ENCODE measurements at places on chromosomes 1 and 21. TPM values are rescaled to one million over a fixed set of nuclear protein-coding genes. Genes with fewer than 3 reads are reported as not detected.

The OPTC gene
- total RNA-seq, result not detected

The CYB5RL gene
- 5.5 TPM for total RNA-seq

The SH2D5 gene
- total RNA-seq, result 0.36 TPM

The CR2 gene
- total RNA-seq, result not detected

The CD2 gene
- 0.41 TPM for total RNA-seq

The IL12RB2 gene
- not detected for total RNA-seq

The MARCKSL1 gene
- 9.7 TPM for total RNA-seq

The APOBEC4 gene
- total RNA-seq, result not detected

The HCN3 gene
- total RNA-seq, result 2.5 TPM

The ASCL5 gene
- not detected for total RNA-seq

The NCAM2 gene
- 8.6 TPM for total RNA-seq

The CDC42SE1 gene
- total RNA-seq, result 53.6 TPM

The CCDC190 gene
- not detected for total RNA-seq

The THEMIS2 gene
- 23.3 TPM for total RNA-seq

The LRRC42 gene
- 19.6 TPM for total RNA-seq

The LCE1B gene
- total RNA-seq, result not detected

The CADM3 gene
- total RNA-seq, result 10.5 TPM

The CSF1 gene
- total RNA-seq, result 21.8 TPM

The SMAP2 gene
- total RNA-seq, result 26.8 TPM

The C1orf185 gene
- not detected for total RNA-seq

The FCER1A gene
- total RNA-seq, result 0.33 TPM

The LAMC2 gene
- total RNA-seq, result 5.0 TPM

The ETV3L gene
- not detected for total RNA-seq

The DPT gene
- total RNA-seq, result 335 TPM

The PGLYRP4 gene
- not detected for total RNA-seq

The BSND gene
- not detected for total RNA-seq

The SPRR2G gene
- not detected for total RNA-seq

The GTF2B gene
- 28.8 TPM for total RNA-seq

The NUDT4B gene
- 16.3 TPM for total RNA-seq

The SPRR4 gene
- not detected for total RNA-seq

The S1PR1 gene
- 25.5 TPM for total RNA-seq

The ACADM gene
- 58.2 TPM for total RNA-seq

The DNTTIP2 gene
- total RNA-seq, result 24.6 TPM

The ADAM30 gene
- total RNA-seq, result not detected

The PTAFR gene
- 4.5 TPM for total RNA-seq

The CACHD1 gene
- 3.7 TPM for total RNA-seq

The CYP2J2 gene
- not detected for total RNA-seq

The PGM1 gene
- total RNA-seq, result 53.3 TPM

The CRTC2 gene
- 13.9 TPM for total RNA-seq

The WASF2 gene
- total RNA-seq, result 43.9 TPM

The DEPDC1 gene
- total RNA-seq, result not detected

The LCE1C gene
- total RNA-seq, result not detected

The SIK1 gene
- total RNA-seq, result 7.9 TPM

The CFAP107 gene
- total RNA-seq, result not detected

The TOMM40L gene
- 16.1 TPM for total RNA-seq

The GNAT2 gene
- total RNA-seq, result not detected

The HCRTR1 gene
- not detected for total RNA-seq

The OR2M3 gene
- not detected for total RNA-seq

The BEND5 gene
- total RNA-seq, result 12.7 TPM

The PPP1R15B gene
- 40.0 TPM for total RNA-seq

The ZNF683 gene
- not detected for total RNA-seq

The TRIM62 gene
- total RNA-seq, result 3.2 TPM

The IL20 gene
- not detected for total RNA-seq

The A3GALT2 gene
- not detected for total RNA-seq

The KRTAP19-1 gene
- total RNA-seq, result not detected

The MYOG gene
- total RNA-seq, result not detected

The RPE65 gene
- not detected for total RNA-seq

The SPATA46 gene
- total RNA-seq, result not detected

The HTR6 gene
- not detected for total RNA-seq

All from sigmoid colon (tissue), 7 donors.